ENCODE measurements at places on chromosomes 5 and 9.

DNA sequence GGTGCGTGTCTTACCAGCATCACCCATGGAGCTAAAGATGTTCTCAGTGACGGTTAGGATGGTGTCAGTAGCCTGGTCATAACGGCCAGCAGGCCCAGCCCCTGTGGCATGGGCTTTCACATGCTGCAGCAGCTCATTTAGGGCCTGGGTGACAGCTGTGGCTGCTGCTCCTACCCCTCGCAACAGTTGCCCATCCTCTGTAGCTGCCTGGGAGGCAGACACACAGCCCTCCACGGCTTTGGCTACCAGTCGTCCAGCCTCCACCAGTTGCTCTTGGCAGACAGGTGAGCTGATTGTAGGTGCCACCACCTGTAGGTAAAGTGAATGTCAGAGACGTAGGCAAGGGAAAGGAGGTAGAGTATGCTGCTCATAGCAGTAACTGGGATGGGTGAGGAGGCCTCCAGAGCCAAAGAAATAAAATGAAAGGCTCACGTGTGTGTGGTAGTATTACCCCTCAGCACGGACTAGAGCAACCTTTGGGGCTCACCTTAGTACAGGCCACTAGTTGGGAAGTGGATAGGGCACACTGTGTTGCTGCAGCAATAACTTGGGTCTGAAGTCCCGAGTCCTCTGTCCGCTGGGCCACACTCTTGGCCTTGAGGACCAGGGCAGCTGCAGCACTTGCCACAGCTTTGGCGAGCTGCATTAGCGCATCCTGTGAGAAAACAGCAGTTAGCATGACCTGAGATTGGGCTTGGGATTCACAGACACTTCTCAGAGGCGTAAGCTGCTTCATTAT lies 14.7 kb downstream of the TLN1 start:
- DNase-seq: no peak

GRCh38 chr5:74490814-74491213 lies 149.7 kb downstream of the ENC1 start:
- DNase-seq: no peak

GRCh38 chr9:89353989-89354388 lies 35.7 kb downstream of the SECISBP2 start:
- no peak for DNase-seq

DNA sequence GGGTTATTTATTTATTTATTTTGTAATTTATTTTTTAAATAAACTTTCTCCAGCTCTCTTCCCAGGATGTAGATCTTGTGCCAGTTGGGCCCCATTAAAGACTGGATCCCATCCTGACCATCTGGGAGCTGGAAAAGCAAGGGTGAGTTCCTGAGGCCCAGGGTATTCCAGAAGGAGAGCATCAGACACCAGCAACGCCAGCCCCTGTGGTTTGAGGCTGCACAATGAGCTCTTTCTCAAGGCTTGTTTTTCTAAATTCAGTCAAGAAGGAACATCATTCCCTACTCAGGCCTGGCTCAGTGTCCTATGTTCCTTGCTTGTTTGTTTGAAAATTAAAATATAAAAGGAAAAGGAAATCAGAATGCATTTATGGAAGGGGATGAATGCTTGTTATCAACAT lies 313.3 kb downstream of the EBF1 start:
- no peak for DNase-seq

DNA sequence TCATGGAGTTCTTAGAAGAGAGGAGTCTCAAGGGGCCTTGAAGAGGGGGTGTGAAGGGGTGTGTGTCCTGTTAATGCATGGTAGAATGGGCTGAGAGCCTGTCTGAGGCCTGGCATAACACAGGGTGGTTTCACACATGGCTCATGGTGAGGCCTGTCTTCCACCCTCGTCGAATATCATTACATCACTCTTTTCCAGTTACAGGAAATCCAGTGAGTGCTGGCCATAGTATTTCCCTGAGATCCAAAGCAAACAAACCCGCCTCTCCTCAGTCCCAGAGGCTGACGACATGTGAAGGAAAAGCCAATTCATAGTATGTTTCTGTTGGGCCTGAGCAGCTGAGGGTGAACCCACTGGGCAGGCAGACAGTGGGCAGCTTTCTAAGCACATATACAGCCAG lies 159.4 kb upstream of the NR3C1 start:
- DNase-seq: no peak

DNA sequence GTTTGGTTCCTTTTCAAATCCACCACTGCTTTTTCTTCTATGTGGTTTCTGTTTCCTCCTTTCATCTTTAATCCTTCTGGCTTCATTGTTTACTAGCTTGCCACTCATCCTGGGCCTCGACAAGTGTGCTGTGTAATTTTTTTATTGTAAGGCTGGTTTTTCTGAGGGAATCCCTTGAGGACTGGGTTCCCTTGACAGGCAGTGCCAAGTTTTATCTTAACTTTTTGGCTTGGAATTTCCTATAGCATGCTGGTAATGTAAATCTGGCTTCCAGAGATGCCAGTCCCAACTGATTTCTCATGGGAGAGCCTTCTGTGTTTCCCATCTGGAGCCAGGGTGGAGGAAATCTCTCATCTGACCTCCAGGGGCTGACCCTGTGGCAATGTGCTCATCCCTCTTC lies 184.7 kb downstream of the ROR2 start:
- no peak for DNase-seq

DNA sequence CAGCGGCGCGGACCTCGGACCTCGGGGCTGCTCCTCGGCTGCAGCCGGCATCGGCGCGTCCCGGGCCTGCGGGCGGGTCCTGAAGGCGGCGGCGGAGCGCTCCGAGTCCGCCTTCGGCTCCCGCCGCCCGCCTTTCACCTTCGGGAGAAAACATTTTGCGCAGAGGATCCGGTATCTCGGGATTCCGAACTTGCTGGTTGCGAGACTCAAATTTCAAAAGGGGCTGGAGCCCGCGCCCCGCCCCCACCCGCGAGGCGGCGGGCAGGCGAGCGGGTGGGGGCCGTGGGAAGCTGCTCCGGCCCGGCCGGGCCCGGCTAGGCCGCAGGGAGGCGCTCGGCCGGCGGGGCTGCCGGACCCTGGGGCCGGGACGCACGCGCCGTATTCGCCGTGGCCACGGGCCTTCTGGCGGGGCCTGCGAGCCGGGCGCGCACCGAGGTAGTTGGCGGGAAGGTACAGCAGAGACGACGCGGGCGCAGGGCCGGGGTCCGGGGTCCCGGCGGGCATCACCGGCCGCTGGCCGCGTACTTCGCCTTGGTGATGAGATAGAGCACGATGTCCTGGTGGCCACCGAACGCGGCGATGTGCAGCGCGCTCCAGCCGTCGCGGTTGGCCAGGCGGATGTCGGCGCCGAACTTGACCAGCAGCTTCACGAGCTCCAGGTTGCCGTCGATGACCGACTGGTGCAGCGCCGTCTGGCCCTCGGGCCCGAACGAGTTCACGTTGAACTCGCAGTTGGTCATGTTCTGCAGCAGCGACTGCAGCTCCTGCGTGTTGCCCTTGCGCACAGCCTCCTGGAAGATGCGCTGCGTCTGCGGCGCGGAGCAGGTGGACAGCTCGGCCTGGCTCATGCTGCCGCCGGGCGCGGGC lies 757 bp downstream of the NRARP start:
- no peak for DNase-seq

- no peak for DNase-seq
These were observed 598.4 kb downstream of the ACTL7B start for GRCh38 chr9:108257382-108257781.

Measured in stimulated activated CD4-positive, alpha-beta T cell treated with anti-CD3 and anti-CD28 coated beads, Interleukin-12 subunit alpha, Interleukin-12 subunit beta, amount 100 ng/mL, for 4 hours (primary cell).